ENCODE measurements at places on chromosomes 3 and 15.

DNA sequence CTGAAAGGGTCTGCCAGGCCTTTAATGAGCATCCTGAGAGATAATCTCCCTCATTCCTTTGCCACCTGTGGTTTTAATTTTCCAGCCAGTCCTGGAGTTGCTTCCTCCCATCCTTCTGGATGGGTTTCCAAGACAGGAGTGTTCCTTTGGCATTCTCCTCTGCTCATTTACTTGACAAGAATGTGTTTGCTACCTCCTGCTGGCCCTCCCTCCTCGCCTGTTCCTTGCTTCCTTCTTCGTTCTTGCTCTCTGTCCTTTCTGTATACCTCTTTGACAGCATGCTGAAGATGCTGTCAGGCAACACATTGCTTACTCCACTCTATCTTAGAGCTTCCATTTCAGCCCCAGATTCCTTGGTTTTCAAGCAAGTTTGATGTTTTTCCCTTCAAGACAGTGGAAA lies 46.0 kb downstream of the ERC2 start:
- no peak for DNase-seq

DNA sequence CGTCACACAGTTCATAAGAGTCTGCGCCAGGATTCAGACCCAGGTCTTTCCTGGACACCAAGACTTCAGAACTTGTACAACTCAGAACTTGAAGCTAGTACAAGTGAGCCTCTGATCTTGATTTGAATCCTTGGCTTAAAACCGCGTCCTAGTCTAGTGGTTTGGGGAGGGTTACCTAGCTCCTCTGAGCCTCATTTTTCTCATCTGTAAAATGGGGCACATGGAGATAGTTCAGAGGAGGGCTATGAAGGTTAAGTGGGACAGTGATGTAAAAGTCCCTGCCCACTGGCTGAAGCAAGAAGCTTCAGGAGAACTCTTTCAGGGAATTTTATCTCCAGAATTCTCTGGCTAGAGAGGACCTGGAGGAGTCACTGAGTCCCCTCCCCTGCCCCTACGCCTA lies 48.7 kb upstream of the LCTL start:
- no peak for DNase-seq

DNA sequence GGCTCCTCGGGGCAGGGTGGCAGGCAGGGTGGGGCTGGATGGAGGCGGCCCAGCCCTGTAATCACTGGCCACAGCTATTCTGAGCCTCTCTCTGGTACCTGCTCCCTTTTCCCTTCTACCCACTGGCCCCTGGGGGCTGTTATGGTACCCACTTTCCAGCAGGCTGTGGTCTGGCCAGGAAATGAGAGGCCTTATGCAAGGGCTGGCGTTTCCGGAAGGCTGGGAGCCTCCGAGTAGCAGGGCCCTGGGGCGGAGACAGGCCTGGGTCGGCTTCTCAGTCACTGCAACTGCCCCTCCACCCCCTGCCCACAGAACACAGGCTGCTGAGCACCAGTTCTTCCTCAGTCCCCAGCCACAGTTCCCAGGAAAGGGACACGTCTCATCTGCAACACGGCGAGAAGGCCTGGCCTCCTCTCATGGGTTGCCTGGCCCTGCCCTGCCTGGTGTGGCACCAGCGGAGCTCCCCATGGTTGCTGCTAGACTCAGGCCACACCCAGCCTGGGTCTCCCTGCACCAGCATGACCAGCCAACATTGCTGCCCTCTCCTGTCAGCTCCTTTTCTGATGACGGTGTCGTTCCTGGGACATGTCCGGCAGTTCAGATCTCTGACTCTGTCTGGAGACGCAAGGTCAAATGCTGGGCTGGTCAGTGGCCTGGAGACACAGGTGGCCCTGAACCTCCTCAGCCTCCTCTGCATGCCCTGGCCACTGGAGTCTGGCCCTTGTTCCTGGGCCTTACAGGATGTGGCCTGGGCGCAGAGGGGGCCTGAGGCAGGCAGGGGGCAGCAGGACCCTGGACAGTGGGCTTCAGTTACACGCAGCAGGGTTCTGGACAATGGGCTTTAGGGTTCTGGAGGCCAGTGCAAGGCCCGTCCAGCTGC lies 6.5 kb downstream of the CHST13 start:
- DNase-seq, result no peak

DNA sequence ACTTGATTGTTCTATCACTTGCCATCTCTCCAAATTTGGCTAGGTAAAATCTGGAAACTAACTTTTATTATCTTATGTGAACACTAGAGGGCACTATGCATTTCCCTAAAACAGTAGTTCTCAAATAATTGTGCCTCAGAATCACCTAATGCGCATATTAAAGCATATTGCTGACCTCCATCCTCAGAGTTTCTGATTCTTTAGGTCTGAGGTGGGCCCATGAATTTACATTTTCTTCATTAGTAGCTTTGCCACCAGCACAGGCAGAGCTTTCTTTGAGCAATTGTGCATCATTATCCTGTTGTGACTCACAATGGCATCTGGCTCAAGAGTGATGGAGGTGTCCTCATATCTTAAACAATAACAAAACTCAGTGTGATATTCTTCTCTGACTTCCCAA lies 17.5 kb upstream of the BCHE start:
- no peak for DNase-seq

GRCh38 chr3:53194210-53195065 lies 33.4 kb downstream of the PRKCD start:
- DNase-seq, result no peak

DNA sequence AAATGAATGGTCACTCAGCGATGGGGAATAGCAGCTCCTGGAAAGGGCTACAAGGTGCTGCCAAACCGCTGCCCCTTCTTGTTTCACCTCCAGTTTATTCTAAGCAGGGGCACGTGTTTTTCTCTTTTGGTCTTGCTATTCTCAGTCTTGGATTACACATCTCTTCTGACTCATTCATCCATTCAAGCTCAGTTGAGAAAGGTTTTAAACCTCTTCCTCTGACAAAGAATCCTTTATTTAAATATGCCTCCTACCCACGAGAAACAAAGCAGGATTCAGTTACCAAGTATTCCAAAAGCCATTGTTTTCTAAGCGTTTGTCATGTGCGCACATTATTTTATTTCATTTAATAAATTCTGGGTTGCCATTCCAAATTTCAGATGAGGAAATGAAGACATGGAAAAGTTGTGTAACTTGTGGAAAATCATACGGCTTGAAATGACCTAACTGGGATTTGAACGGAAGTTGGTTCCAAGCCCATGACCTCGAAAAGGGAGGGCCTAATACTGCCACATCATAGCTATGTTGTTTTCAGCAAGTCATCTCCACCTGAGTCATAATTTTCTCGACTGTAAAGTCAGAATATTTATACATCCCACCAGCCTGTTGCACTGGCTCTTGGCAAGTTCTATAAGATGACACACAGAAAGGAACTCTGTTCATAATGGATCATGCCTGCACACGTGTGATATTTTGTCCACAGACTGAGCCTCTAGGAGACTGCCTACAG lies 292.0 kb upstream of the SLCO3A1 start:
- DNase-seq, result no peak

DNA sequence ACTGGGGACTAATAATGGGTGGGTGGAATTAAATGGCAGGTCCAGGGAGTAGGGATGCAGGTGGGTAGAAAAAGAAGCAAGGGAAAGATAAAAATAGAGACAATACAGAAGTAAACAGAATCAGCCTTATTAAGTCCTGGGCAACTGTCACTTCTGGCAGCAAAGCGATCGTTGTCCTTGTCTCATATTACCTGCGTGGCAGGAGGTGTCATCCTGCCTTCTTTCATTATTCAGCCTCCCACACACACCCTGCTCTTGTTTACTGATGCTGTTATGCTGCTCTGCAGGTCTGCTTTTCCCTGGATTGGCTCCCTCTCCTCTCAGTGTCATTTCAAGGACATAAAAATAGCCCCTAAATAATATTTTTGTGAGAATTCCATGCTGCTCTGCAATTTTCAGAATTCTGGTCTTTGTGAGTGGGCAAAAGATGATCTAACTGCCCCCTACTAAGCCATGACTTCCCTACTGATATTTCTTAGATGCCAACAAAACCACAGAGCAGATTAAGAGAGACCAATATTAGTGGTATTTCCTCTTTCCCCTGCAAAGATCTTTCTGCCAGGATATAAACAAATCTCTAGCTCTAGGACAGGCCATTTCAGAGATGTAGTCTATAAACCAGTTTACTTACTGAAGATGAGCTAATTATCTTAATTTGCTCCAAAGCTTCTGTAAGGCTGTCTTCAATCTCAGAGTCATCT lies 8.5 kb downstream of the VEPH1 start:
- DNase-seq, result no peak

- no peak for DNase-seq
Observed at GRCh38 chr15:66115568-66116206, 137.9 kb downstream of the MEGF11 start.

DNA sequence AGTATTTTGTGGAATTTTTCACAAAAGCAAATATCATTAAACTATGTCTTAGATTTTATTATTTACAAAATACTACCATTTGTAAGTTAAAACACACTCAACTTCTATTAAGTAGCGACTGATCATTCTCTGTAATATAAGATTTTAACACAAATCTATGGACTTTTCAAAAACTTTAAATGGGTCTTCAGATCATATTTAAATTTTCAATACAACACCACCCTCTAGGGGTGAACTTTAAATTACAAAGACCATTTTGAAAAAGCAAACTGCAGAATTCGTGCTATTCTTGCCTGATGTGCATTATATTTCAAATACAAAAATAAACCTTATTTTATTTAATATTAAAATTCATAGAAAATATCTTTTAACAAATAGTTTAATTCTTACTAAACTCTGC lies 8.2 kb upstream of the VGLL4 start:
- DNase-seq, result no peak

- DNase-seq, result no peak
Observed at GRCh38 chr15:50790778-50791453, 25.4 kb upstream of the SPPL2A start.

DNA sequence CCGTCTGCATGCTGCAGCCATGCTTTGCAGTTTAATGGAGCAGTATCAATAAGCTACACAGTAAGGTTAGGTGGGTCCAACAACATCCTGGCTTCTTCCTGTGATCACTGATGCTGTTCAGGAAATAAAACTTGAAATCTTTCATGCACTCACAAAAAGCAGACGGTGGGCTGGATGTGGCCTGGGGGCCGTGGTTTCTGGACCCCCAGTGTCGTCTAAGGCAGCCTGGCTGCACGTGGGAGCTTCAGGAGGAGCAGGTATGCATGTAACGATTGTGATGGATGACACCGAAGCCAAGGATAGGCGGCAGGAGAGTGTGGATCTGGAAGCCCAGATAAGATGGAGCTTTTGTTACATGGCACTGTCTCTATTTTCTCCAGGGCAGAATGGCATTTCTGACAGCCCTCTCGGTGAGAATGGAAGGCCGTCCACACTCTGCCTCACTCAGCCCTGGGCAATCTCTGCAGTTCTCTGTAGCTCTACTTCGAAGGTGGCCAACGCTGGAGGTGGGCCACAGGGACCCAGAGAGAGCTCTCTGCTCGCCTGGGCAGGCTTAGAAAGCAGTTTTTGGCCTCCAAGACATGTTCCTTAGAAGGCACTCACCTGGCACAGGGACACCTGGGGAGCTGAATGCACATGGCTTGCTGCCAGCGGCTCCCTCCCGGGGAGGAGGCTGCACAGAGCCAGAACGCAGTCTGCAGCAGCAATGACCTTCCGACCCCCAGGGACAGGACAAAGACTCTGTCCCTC lies 46.4 kb upstream of the IQSEC1 start:
- DNase-seq, result no peak

DNA sequence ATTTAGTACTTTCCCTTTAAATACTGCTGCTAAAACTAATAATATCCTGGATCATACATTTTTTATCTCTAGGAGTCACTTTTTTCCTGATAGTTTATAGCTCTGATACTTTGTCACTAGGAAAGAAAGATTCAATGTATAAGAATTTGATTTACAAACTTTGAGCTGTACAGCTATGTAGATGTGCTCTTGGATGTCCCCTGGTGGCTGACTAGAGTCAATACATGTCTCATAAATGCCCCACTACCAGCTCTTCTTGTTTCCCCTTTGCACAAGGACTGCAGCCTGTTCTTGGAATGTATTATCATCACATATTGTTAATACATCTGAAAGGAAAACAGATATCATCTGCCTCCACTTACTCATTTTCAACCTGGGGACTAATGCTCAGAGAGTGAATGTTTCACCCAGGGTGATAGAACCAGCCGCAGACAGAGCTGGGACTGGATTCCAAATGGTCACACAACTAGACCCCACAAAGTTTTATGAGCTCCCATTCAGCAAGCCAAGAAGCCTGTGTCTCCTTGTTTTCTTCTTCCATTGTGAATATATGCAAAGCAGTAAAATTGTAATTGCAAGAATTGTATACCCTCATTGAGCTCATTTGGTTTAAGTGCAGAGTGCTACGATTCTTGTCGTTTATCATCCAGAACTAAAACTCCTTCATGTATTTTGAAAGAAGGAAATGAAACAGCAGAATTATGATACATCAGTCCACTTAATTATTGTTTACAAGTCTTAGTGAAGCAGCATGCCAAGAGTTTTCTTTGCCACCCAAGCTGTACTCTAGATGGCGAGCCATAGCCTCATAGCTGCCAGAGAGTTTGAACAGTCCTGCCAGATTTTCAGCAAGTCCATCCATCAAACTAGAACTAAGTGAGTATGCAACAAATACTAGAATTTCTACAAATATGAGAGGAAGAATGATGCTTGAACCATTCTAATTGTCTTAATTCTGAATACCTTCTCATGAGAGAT lies 261.6 kb upstream of the LMCD1 start:
- DNase-seq, result peak; percentile 41

DNA sequence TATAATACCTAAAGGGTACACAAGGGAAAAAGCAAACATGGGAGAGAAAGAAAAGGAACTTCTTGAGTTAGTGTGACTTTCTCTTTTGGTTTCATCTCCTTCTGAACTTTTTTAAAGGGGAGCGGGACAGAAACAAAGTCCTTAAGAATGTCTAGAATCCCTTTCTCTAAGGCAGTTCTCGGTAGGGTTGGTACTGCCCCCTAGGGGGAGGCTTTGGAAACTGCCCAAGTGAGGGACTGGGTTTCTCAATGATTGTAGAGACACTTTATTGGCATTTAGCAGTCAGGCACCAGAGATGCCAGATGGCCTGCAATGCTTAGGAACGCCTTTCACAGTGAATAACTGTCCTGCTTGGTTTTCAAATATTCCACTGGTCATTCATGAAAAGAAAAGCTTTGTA lies 172.7 kb downstream of the WDR72 start:
- DNase-seq, result peak; percentile 26

- DNase-seq, result no peak
Observed at GRCh38 chr15:69692342-69692741, 239.7 kb downstream of the RPLP1 start.
